ENCODE measurements at places on chromosomes 6 and 20.

DNA sequence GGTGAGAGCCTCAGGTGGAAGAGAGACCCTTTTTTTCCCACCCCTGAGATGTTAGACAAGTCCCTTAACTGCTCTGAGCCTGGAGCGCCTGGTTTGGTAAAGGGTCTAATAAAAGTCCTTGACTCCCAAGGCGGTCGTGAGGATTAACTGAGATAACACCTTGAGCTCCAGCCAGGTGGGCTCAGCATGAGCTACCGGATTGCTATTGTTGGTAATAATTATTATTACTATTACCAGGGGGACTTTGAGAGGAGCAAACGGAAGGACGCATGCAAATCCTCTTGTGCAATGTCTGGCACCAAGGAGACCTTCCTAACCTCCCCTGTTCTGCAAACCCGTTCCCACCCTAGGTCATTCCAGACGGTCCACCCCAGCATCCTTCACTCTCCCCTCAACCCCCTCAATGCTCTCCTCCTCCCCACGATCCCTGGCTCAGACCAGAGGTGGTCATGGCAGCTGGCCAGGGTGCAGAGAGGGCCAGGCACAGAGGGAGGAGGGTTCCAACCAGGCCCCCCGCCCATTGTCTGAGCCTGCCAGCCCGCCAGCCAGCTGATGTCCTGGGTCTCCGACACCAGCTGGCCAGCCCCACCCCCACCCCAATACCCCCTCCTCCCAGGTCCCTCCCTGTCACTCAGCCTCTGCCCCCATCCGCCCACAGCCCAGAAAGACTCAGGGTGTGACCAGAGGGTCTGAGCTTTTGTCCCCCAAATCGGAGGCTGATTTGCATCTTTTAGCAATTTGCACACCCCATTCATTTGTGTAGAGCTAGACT, 14.3 kb upstream of the CBFA2T2 start:
- no peak for DNase-seq

DNA sequence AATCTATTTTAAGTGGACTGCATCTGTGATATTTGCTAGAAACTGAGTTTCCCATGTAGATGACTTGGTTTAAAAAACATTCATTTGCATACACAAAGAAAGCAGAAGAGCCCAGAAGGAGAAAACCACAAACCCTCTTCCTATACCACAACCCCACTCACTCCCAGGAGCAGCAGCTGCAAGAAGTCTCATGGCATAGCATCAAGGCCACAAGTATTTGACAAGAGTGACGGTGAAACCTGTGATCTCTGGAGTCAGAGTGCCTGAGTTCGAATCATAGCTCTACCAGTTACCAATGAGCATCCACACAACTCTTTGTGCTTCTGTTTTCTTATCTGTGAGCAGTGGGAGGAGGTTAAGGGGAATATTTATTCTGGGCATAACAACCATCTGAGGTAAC, 44.7 kb upstream of the SIRPG start:
- DNase-seq: peak; percentile 29

DNA sequence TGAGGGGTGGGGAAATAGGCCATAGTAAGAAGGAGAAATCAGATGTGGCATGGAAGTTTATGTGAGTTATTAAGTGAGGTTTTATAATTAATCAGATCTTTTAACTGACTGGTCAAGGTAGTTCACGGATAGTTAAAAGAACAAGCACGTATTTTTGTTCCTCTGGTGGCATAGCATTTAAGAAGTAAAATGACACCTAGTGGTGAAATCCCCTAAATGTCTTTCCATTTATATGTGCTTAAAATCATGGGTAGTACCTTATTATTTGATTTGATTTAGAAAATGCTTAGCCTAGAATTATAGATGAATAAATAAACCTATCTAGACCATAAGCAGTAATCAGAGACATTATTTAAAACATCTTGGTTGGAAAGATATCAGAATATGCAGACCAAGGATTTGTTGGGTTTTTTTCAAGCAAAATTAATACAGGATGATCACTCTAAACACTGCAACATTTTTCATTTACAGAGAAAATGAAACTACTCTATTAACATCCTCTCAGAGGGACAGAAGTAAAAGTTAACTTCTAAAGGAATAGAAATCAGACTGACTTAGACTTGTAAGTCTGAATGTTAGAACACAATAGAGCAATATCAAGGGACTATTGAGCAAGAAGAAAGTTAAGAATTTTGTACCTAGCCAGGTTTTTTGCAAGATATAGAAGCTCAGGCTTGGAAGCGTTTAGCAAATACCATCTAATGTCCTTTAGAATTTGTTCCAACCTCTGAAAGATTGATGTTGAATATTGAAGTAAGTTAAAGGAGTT, 81.1 kb downstream of the STXBP5 start:
- DNase-seq: peak; percentile 34

- no peak for DNase-seq
Observed at GRCh38 chr6:84278321-84278998, 51.0 kb upstream of the CEP162 start.

DNA sequence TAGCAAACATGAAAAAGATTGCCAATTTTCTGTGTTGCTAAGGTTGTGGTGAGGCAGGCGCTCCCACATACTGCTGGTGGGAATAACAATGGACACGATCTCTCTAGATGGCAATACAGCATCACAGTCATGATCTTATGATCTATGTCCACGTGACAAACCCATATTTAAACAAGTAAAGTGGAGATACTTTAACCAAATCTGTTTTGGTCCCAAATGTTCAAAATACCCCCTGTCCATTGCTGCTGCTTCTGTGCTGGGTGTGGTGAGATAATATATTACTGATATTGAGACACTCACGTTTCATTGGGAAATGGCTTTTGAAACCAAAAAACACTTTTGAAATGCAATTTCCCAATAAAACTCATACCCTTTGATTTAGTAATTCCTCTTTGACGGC, 23.0 kb downstream of the SIRPD start:
- no peak for DNase-seq

DNA sequence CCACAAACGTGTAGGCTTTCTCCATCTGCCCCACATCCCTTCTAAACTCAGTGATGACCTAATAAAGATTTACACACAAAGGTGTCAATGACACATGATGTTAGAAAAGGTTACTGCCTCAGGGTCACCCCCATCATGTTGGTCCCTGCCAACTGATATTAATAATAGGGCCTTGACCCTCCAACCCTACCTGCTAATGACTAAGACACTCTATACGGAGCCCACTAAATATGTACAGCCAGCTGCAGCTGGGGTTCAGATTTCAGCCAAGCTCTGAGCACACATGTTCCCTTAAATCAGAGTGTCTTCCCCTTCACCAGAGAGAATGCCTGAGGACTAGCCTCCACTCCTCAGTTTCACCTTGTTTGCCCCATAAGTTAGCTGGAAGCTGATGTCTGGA, 67.4 kb upstream of the SNRPB2 start:
- no peak for DNase-seq

- no peak for DNase-seq
Observed at GRCh38 chr6:134328792-134329191, 10.9 kb upstream of the SGK1 start.

- DNase-seq: no peak
Observed at GRCh38 chr6:27176096-27176495, 71.4 kb upstream of the PRSS16 start.

GRCh38 chr6:30981942-30982772, 1.4 kb upstream of the MUC21 start:
- DNase-seq: peak; percentile 59

GRCh38 chr6:19465256-19465655, 371.9 kb upstream of the ID4 start:
- no peak for DNase-seq

DNA sequence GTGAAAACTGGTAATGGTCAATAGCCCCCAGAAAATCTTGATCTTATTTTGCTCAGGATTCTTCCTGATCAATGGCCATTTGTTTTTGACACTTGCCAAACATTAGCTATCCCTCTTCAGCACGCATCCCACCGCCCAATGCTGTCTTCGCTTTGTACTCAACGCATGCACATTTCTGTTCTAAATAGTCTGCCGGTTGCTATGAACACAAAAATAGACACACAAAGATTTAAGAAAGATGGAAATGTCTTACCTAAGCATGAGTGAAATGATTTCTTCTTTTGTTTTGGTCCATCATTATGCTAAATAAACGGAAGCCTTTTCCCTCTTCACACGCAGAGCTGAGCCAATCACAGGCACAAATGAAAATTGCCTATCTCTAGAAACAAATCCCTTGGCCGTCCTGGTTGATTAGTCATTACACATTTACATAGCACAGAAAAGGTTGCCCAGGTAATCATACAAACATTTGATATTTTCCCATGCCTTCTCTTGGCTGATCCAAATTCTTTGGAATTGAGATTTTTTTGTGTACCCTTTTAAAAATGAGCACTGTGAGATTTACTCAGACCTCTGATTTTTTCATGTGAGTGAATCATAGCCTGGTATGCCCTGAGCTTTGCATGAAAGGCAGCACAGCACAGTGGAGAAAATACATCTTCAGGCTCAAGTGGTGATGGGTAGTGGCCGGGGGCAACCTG, 70.5 kb upstream of the FAM184A start:
- DNase-seq: peak; percentile 77

DNA sequence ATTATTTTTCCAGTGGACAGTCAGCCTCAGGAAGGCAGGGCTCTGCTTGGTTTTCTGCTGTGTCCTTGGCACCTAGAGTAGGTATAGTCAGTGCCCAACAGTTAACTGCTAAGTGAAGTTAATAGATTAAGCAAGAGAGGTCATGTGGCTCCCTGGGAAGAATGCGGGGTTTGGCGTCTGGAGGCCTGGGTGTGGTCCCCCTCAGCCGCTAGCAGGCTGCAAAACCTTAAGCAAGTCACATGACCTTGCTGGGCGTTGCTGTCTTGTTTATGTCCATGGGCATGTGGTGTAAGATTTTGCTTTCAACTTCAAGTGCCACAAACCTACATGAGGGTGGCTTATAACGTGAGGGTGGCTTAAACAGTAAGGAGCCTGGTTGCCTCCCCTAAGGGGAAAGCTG, 75.5 kb upstream of the SCP2D1 start:
- no peak for DNase-seq

DNA sequence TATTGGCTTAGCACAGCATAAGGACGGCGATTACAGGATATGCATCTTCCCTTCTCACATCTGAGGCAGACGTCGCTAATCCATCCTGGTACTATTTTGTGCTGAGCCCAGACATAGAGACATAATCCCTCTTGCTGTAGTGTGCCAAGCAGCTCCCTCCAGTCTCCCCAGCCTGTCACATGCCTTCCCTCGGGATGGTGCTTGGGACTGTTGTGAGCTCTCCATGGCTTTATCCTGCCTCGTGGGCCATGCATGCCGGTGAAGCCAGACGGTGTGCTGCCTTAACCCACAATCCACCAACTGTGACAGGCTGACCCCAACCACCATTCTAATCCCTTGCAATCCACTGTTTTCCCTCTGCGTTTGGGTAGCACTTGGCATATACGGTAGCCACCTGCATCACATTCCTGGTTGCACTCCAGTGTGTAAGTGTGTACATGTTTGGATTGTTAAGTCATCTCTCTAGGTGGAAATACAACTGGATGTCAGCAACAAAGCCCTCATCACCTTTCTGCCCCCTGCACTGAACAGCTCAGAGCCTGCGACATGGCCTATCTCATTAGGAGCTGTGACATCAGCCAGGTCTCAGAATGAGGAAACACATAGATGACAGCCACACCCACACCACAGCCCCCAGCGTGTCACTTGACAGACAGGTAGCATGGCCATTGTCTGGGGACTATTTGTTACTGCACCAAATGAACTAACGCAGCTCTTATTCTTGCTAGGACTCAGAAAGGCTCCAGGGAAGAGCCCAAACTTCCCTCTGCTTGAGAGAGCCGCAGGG, 374.8 kb upstream of the CDH4 start:
- DNase-seq: no peak

DNA sequence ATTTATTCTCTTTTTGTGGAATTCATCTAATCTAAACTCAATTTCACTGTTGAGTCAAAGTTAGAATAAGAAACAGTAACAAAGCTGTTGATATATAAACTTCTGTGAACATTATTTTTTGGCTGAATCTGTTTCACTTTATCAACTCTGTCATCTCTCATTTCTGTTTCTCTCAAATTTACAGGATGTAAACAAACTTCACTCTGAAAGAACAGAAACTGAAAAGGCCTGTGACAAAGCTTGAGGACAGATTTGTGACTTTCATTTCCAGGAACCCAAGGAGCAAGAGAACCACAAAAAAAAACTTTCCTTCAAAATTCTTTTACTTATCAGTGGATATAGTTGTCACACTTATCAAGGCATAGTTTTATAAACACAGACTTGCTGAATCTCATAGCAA, 447.9 kb upstream of the OPRM1 start:
- DNase-seq: no peak

DNA sequence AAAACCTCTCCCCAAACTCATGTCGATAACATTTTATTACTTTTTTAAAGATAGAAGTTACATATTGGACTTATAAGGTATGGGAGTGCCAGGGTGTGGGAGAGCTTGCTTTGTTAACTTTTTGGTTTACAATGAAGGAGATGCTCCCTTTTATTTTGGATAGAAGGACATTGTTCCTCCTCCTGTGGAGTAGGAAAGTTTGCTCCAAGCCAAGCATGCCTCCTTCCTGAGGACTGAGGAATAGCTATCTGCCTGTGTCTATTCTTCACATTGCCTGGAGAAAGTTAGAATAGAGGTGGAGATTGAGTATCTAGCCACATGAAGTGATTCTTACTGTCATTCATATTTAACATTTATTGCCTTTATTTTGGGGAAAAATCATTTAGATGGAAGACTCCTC, 71.9 kb downstream of the EYA4 start:
- no peak for DNase-seq

GRCh38 chr20:35030136-35030535, 62.5 kb downstream of the TRPC4AP start:
- no peak for DNase-seq

DNA sequence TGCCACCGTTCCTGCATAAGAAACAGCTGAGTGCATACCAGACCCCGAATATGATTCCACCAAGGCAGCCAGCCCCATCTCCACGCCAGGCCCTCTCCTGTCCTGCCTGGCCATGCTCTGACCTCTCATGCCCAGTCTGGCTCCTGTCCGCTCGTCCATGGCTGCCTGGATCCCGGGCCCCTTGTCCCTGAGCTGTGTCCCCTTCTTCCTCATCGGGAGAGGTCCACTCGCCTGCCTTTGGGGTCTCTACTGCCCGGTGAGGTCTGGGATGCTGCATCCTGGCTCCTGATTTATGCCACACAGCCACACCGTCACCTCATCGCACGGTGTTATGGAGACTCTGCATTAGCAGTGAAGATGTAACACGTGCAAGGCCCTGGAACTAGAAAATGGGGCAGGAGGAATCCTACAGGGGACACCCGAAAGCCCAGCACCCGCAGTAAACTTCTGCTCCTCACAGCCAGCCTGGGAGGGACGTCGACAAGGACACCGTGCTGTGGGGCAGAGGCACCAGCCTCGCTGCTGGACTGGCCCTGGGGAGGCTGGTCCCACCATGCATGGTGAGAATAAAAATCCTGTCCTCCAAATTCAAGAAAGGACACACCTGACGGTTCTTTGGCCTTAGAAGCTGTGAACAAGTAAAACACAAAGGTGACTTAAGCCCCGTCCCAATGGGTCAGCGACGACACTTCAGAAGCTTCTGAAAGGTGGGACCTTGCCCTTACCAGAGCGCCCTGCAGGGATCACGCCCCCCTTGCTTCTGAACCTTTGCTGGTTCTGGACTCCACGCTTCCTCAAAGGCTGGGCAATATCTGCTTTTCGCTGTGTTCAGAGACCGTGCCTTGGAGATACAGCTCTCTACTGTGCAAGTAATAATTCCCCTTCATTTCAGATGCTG, 103.0 kb downstream of the DLL1 start:
- DNase-seq: no peak

GRCh38 chr6:25359191-25359861, 80.2 kb downstream of the CARMIL1 start:
- peak; percentile 27 for DNase-seq
